CD8-positive, alpha-beta memory T cell (primary cell): ENCODE measurements at places on chromosomes 4 and X.

- no peak for DNase-seq
Measured at GRCh38 chr4:6272863-6273660, 3.4 kb downstream of the WFS1 start.

- DNase-seq, result no peak
Measured at GRCh38 chr4:107857741-107858140, 33.0 kb downstream of the SGMS2 start.

GRCh38 chrX:17792826-17793225, 55.5 kb downstream of the SCML1 start:
- no peak for DNase-seq

- no peak for DNase-seq
Measured at GRCh38 chr4:165293061-165293460, 34.4 kb upstream of the MSMO1 start.

DNA sequence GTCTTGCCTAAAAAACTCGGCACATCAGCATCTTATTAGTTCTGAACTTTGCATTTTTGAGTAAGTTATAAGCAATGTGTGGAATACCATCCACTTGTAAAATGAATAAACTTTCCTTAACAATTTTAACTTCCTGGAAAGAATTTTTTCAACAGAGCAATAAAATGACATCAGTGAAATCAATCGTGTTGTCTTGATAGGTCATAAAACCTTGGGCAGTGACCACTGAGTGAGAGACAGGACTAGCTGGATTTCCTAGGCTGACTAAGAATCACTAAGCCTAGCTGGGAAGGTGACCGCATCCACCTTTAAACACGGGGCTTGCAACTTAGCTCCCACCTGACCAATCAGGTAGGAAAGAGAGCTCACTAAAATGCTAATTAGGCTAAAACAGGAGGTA, 403.0 kb upstream of the CNKSR2 start:
- no peak for DNase-seq

GRCh38 chr4:41725254-41725653, 23.3 kb downstream of the PHOX2B start:
- no peak for DNase-seq

- no peak for DNase-seq
Measured at GRCh38 chrX:69179380-69179911, 14.2 kb upstream of the PJA1 start.

DNA sequence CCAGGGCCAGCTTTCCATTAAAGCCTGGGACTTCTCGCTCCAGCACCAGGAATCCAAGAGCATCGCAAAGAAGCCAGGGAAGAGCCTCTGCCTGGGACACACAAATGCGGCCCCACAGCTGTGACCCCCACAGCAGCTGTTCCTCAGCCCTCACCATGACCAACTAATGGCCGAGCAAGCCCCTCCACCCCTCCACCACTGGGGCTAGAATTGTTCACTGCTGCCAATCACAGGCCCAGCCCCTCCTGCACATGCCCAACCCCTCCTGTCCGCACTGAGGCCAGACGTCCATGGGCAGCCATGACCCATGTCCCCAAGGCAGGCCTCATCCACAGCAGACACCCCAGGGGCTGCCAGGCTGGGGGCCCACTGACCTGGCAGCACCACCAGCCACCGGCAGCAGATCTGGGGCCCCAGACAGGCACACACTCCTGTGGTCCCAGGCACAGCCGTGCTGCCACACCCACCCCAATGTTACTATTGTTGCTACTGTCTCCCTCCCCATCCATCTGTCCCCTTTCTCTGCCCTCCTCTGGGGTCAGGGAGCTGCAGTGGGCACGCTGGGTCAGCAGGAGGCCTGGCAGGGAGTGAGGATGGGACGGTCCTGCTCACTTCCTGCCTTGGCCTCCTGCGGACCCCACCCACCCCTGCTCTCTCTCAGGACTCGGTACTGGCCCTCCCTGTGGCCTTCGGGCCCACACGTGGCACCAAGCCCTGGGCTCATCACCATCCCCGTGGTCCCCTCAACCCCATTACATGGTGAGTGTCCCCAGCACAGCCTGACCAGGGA, 56.0 kb downstream of the ZFYVE28 start:
- no peak for DNase-seq

- DNase-seq, result no peak
Measured at GRCh38 chr4:147332091-147332490, 148.8 kb upstream of the EDNRA start.

- no peak for DNase-seq
Measured at GRCh38 chrX:22534643-22535042, 261.9 kb downstream of the CBLL2 start.

DNA sequence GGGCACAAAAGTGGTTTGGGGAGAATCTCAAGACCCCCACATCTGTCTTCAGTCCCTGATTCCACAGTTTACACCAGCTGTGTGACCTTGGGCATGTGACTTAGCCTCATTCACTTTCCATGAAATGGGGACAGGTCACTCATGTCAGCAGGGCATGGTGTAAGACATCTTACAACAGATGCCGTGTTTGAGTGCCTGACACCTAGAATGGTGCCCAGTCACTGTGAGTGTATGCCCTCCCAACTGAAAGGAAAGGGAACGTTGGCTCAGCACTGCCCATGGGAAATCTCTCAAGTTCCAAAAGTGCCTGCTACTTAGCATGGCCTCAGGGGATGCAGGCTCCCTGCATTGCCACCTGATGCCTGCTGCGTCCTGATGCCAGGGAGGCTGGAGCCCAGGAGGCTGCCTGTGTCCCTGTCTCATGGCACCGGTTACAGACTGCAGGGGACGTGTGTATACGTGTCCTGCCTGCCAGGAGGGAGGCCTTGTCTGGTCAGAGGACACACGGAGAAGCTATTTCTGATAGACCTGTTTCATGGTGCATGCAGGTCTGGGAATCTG, 32.2 kb downstream of the RNF4 start:
- no peak for DNase-seq

- DNase-seq, result no peak
Measured at GRCh38 chrX:70226048-70226447, 8.4 kb upstream of the AWAT1 start.

GRCh38 chrX:49976682-49977197, 54.3 kb downstream of the CLCN5 start:
- DNase-seq, result no peak

DNA sequence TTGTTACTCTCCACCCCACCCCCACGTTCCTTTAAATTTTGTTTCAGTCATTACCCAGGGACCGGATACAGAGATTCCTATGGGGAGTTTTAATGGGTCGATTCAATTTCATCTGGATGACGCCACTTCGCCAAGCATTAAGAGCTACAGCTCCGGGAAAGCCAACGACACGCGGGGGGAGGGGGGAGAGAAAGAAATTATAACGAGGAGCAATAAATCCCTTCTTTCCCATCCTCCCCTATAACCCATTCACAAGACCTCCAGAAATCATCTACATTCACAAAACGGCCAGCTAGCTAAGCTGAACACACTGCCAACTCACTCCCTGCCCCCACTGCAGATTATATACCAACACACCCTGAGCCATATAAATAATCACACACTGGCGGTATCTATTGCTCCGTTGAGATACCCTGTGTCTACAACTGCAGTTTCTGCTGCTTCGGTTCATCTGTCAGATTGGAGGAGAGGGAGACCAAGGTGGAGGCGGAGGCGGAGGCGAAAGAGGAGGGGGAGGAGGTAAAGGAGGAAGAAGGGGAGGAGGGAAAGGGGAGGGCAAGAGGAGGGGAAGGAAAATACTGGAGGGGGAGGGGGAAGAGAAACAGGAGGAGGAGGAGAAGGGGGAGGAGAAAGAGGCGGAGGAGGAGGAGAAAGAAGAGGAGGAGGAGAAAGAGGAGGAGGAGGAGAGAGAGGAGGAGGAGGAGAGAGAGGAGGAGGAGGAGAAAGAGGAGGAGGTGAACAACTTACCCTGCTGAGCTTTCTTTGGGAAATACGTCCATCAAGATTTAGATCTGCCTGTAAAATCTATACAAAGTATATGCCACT, 113.9 kb upstream of the VAMP7 start:
- DNase-seq, result no peak

DNA sequence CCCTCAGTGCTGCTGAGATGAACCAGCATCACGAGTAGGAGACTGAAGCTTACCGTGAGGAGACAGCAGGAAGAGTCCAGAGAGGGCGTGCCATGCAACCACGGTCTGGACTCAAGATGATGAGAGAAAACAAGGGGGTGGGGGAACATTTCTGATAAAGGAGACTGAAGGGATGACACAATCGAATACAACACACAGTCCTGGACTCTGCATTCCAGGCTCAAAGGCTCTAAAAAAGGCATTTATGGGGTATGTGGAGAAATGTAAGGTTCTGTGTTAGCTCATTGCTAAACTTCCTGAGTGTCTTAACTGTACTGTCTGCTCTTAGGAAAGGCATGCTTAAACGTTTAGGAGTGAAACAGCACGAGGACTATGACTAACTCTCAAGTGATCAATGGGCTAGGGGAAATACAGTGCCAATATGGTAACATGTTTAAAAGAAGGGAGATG, 20.6 kb upstream of the IRAK1 start:
- no peak for DNase-seq

DNA sequence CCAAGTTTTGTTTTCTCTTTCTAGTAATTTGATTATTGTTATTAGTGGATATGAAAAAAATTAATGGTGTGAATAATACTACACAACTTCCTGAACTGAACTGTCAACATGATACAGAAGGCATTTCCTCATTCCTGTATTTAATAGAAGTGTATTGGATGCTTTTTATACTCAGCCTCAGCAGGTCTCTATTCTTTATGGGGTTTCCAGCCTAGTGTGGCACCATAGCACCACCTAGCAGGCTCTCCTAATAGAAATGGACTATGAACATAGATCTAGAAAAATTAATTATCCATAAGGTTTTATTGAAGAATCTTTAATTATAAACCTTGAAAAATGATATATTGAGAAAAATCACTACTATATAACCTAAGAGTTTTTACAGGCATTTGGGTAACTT, 52.4 kb downstream of the GLRB start:
- DNase-seq, result no peak

- no peak for DNase-seq
Measured at GRCh38 chr4:122833999-122834398, 7.4 kb downstream of the FGF2 start.

DNA sequence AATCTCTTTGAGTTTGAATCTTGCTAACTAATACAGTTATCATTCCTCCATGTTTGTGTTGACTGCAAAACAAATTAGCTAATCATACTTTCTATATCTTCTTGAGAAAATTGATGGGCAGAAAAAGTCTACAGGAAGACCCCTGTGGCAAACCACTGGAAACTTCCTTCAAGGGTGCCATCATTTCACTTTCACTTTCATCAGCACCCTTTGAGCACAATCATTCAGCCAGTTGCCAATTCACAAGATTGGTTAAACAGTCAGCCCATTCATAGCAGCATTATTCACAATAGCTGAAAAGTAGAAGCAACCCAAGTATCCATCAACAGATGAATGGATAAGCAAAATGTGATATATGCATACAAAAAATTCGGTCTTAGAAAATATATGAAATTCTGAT, 101.5 kb downstream of the CCDC160 start:
- no peak for DNase-seq

GRCh38 chrX:148470324-148470723, 30.1 kb upstream of the AFF2 start:
- no peak for DNase-seq

DNA sequence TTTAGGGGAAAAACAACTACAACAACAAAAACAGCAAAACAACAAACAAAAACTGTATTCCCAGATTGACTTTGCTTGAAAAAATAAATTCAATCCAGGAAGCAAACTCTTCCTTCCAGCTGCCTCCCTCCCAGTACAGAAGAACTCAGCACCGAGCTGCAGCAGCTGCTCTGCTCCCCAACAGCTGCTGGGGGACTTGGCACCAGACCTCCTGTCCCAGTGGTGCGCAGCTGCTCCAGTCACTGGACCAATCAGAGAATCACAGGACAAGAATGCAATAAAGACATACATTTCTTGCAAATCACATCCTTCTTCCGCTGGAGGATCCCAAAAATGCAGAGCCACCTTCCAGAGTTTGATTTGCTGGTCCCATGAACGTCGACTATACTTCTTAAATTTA, 11.8 kb upstream of the FAM53A start:
- no peak for DNase-seq

GRCh38 chr4:168514249-168514852, 17.5 kb downstream of the PALLD start:
- no peak for DNase-seq

- no peak for DNase-seq
Measured at GRCh38 chrX:125492439-125492838, 172.8 kb downstream of the TEX13C start.

DNA sequence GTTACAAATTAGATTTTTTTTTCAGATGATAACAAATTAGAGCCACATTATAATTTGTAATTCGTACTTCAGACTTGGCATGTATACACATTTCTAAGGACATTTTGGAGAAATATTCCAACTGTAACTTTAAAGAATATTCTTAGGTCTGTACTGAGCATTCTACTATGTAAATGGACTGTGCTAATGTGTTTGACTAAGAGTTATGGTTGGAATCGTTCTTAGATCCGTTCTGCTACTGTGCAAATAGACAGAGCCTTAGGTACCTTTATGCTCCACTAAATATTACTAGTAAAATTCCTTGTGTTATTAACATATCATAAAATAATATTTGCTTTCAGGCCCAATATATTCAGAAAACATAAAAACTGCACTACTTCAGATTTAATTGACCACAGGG, 1180.0 kb upstream of the TENM3 start:
- DNase-seq, result no peak

DNA sequence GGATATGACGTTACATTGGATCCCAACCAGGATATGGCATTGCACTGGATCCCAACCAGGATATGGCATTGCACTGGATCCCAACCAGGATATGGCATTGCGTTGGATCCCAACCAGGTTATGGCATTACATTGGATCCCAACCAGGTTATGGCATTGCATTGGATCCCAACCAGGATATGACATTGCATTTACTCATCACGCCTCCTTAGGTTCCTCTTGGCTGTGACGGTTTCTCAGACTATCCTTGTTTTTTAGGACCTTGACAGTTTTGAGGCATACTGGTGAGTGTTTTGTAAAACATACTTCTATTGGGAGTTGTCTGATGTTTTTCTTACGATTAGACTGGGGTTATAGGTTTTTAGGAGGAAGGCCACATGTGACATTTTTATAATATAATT, 5.4 kb upstream of the ACSL1 start:
- DNase-seq, result no peak

- DNase-seq, result no peak
Measured at GRCh38 chr4:1047106-1047975, 35.9 kb downstream of the FGFRL1 start.

DNA sequence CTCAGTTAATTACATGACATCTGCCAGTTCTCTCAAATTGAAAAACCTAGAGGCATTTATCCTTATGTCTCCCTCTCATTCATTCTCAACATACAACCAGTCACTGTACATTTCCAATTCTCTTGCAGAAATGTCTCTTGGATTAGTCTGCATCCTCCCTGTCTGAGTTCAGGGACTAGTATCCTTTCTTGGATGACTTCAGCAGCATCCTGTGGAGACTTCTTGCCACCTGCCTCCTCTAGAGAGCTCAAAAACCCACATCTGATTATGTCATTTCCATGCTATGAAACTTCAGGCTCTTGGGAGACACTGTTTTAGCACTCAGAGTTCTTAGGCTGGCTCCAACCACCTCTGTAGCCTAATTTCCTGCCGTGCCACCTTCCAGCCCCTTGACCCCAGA, 515.1 kb upstream of the DIPK2B start:
- no peak for DNase-seq

- no peak for DNase-seq
Measured at GRCh38 chr4:90766837-90767236, 639.6 kb downstream of the CCSER1 start.

- DNase-seq, result no peak
Measured at GRCh38 chr4:7632971-7633370, 198.2 kb upstream of the PSAPL1 start.

- DNase-seq, result no peak
Measured at GRCh38 chr4:71167083-71167482, 171.7 kb upstream of the SLC4A4 start.
